Trophoblast cell (in vitro differentiated cells and primary cell): ENCODE measurements at places on chromosomes 5 and 9.

- no peak for DNase-seq
These were observed 742.9 kb downstream of the TLR4 start for GRCh38 chr9:118446943-118447639.

DNA sequence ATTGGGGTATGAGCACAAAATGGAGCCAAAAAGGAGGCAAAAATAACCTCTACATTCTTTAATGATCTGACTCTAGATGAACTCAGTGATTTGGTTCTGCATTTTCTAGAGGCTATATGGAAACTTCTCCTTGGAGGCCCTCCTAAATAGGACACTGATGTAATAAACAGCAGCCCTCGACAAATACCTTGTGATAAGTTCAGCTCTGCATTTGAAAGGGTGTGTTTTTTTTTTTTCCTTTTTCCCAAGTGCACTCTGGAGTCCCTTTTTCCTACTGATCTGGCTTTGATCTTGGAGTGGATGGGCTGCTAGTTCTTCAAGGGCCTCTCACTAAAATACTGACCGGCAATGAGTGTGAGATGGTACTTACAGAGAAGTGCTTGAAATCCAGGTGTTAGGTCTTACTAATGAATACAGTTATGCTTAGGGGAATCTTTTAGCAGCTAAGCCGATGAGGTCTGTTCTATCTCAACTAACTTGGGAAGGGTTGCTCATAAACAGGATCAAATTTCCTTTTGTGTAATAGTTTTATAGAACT, 161.7 kb downstream of the MAST4 start:
- no peak for DNase-seq

GRCh38 chr5:58327289-58327688, 132.6 kb downstream of the PLK2 start:
- DNase-seq, result no peak

DNA sequence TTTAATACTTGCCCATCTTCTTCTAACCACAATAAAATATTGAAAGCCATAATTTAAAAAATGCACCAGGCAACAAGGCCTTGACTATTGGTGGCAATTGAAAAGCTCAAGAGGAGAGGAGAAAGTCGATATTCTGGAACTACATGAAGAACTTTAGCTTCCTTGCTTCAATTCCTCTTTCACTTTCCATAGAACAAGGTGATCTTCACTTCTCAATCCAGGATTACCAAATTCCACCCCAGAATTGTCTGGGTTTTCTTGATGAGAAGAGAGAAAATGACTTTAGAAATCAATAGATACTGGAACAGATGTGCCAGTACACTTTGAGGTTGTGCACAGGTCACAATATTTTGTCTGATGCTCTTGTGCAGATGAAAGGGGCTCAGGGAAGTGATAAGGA, 52.2 kb downstream of the PTCD2 start:
- DNase-seq, result no peak

GRCh38 chr5:6568383-6568782, 64.5 kb downstream of the NSUN2 start:
- DNase-seq, result no peak

DNA sequence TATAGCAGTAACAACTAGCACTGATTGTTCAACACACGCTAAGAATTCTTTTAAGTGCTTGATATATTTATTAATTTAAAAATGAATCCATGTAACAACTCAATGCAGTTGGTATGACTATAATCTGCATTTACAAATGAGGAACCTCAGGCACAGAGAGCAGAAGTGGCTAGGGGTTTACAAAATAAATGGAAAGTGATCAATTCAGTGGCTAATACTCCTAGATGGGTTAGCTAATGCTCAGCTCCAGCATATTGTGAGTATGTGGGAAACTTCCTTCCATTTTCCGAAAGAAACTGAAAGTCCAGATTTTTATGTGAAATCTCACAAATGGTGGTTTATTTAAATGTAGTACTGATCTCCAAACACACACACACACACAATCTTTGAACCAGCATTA, 128.0 kb downstream of the RFX3 start:
- no peak for DNase-seq

GRCh38 chr9:73149371-73150067, 2.1 kb upstream of the ANXA1 start:
- DNase-seq, result no peak

- peak; percentile 35 for DNase-seq
These were observed 1.7 kb upstream of the PTGER4 start for GRCh38 chr5:40678026-40678425.

DNA sequence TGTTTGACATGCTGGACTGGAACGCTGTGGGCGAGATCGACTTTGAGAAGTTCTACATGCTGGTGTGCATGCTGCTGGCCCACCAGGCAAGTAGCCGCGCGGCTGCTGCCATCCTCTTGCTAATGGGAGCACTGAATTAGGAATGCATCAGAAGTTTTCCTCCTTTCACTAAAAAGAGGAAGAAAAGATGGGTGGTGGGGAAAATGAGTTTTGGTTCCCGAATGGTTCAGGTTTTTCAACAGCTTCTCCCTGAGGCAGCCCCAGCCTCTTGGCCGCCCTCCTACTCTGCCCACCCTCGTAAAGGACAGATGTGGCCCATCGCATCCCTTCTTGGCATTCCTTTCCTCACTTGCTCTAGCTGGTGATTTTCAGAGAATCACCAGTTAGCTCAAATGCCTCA, 5.5 kb downstream of the EFCAB9 start:
- DNase-seq, result no peak

- DNase-seq, result no peak
These were observed 8.9 kb upstream of the TOR4A start for GRCh38 chr9:137268538-137269201.

DNA sequence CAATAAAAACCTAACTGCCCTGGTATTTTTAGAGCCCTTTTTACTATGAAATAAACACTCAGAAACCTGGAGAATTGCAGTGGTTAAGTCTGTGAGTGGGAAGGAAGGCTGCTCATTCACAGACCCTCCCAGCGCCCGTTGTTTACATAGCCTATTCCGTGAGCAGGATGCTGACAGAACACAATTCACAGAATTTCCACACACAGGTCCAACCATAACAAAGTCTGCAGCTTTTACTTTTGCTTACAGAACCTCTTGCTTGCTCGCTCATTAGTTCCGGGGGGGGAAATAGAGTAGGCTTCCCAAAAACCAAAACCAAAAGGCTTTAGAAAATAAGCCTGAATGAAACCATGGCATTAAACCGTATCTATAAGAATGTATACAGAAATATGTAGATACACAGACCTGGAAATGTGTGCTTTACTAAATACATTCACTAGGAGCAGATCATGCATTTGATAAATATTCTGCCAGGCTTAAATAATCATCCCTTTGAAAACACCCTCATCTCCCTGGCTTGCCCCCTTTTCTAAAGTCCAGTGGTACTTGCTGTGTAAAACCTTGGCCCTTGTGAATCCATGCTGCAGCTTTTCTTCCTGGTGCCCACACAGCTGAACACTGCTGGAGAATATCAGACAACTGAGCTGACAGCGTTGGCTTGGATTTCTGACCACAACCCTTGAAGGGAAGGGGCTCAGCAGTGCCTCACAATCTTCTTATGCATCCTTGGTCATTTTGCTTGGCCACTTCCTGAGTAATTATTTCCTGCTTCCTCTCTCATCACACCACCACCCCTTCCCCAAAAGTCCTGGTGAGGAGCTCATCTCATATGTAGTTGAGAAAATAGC, 128.0 kb downstream of the FANCC start:
- no peak for DNase-seq

DNA sequence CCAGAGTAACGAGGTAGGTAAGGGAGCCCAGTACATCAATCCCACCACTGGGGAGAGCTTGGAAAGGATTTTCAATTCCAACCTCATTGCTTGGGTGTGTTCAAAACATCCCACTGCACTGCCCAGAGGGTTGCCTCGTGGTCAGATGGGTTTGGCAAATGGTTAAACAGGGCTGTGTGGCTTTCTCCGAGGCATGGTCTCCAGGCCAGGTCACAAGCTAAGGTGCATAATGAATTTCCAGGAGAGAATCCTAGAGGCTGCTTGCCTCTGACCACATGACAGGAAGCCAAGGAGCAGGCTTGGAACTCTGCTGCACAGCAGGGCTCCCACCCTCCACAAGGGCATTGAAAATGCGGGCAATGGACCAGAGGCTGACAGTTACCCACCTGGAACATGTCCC, 51.6 kb downstream of the DAP start:
- DNase-seq, result no peak

DNA sequence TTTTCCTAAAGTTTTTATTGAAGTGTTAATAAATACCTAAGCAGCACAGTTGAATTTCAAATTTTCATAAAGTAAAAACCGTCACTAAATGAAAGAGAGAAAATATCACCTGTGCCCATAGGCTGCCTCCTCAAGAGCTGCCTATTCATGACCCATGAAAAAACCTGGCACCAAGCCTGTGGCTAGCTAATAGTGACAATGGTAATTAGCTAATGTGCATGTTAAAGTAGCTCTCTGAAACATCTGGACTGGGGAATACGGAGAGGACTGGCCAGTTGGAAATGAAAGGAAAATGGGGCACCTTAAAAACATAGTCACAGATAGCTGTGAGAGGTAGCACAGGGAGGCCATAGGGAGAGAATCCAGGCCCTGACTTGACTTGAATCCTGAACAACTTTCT, 5.4 kb upstream of the GNE start:
- DNase-seq, result no peak

DNA sequence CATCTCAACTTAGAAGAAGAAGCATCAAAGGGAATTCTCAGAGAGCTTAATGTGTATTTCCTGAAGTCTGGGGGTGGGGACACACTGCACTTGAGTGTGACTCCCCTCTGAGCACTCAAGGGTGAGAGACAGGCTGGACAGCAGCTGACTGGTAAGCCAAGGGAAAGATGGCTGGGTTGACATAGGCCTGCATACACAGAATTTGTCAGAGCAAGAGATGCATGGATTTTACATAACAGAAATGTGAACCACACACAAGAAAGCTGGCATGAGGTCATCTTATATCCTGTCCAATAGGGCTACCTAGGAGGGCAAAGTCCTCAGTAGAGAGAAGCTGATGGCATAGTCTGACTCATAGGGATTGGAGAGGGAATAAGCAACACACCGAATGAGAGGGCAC, 114.3 kb upstream of the EPB41L4A start:
- DNase-seq, result no peak

DNA sequence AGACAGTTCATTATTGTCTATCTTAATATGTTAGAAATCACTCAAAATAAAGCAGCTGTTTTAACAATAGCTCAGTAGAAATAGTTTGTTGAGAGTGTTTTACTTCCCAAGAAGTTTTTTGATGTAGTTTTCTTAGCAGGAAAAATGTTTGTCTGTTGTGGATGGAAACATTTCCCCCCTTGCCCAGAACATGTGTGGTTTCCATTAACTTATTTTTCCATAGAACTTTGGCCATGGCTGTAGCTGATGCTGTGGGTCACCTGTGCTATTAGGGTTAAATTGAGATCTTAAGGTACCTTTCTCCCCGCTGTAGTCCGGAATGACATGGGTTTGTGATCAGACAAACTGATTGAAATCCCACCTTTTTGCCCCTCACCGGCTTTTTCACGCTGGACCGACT, 294.9 kb downstream of the FANCC start:
- no peak for DNase-seq
